Stimulated activated CD4-positive, alpha-beta T cell treated with anti-CD3 and anti-CD28 coated beads, Interleukin-1b, Interleukin-23, amount 100 ng/mL, for 24 hours (primary cell): ENCODE measurements at places on chromosomes 16 and 17.

DNA sequence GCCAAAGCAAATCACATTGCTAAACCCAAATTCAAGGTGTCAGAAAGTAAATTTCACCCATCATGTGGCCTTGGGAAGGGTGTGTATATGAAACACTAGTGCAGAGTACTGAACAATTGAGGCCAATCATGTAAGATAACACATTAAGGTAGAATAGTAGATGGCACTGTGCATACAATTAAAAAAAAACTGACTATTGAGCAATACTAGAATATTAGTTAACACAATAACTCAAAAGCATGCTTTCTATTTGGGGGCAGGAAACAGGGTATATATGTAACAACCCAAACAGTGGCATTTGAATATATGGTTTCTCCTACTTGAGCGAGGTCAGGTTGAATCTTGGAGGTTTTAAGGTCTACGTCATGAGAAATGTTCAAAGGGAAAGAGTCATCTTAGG is 63.0 kb upstream of the DYNLRB2 start:
- no peak for DNase-seq

DNA sequence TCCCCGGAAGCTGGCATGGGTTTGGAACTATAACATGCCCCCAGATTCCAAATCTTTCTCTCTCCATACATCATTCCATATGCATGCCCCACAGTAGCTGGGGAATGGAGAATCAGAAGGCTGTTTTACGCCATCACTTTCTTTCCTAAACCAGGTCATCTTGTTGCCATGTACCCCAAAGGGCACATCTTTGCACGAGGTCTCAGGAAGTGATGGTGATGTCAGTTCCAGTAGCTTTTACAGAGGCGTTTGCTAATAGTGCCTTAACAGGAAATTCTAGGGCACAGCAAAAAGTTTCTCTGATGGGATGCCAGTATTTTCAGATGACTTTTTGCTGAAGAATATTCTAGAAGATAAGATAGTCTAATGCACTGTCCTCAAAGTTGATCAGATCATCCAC is 241.5 kb downstream of the MAF start:
- DNase-seq: no peak

DNA sequence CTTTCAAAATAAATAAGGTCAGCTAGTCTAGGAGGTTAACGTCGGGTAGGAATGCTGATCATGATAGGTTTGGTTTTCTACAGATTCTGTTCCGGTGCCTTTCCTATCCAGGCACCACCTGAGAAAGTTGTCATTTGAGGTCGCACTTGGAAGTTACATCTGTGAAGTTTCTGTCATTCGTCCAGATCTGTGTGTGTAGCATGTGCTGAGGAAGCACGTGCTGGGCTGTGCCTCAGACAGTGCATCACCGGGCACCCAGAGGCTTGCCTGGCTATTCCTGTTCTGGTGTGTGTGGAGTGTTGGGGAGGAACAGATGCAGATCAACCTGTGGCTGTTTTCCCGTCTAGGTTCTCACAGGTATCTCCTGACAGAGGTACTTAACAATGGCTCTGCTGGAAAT is 42.6 kb downstream of the DNAJA2 start:
- DNase-seq: no peak

GRCh38 chr17:64357191-64357981 is 33.3 kb downstream of the PECAM1 start:
- no peak for DNase-seq

- DNase-seq: no peak
Measured at GRCh38 chr16:51773071-51773890, 622.2 kb upstream of the SALL1 start.

DNA sequence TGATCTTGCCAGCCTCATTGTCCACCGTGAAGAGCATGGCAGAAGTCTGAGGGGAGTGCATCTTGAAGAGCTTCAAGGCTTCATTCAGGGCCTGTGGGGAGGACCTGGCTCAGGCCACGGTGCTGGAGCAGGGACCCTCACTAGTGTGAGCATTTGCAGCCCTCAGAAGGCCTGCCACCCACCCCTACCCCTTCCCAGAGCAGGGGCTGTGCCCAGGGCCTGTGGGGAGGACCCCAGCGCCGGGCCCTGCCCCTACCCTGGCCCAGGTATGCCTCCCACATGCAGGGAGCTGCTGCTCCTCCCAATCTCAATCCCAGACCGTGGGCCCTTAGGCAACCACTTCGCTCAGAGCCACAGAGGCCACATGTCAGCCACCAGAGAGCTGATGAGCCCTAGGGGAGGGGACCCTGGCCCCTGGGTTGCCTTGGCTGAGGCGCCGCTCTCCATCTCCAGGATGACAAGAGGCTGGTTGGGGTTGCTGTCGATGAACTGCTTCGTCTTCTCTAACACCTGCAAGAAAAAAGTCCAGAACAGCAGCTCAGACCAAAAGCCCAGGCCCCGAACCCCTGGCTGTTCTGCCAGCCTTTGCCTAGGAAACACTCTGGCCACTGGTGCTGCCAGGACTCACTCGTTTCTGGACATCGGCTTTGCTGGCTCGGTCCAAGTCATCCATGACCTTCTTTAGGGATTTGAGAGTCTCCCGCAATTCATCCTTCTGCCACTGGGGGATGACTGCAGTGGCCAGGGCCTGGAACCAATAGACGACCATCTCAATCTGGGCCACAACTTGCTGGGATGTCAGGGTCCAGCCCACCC is 1.8 kb upstream of the EXOSC6 start:
- no peak for DNase-seq

- DNase-seq: no peak
Measured at GRCh38 chr17:47315451-47316266, 8.1 kb upstream of the EFCAB13 start.

GRCh38 chr17:31216031-31216751 is 80.8 kb downstream of the OMG start:
- DNase-seq: no peak

GRCh38 chr16:3004319-3004718 is 8.4 kb upstream of the CLDN9 start:
- no peak for DNase-seq

GRCh38 chr17:8868529-8868951 is 1.1 kb upstream of the PIK3R6 start:
- no peak for DNase-seq

DNA sequence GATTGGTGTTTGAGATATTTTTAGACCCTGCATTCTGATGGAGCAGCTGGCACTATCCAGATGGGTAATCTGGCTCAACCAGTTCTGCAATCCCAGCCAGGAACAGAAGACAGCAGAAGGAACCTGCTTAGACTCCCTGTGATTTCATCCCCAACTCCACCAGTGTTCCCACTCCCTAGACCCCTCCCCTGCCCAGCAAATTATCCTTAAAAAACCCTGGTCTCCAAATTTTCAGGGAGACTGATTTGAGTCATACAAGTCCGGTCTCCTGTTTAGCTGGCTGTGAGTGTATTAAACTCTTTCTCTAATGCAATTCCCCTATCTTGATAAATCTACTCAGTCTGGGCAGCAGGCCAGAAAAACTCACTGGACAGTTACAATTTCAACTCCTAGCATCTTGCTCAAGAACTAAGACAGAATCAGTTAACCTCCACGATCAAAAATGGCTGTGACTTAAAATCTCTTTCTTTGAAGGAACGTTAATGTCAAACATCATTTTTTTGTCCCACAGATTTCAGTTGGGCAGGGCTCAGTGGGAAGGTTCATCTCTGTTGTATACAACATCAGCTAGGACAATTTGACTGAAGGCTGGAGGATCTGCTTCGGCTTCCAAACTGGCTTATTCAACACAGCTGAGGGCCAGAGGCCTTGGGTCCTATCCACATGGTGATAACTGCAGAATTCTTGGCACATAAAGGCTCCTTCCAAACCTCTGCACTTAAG is 4.9 kb upstream of the RBL2 start:
- no peak for DNase-seq

DNA sequence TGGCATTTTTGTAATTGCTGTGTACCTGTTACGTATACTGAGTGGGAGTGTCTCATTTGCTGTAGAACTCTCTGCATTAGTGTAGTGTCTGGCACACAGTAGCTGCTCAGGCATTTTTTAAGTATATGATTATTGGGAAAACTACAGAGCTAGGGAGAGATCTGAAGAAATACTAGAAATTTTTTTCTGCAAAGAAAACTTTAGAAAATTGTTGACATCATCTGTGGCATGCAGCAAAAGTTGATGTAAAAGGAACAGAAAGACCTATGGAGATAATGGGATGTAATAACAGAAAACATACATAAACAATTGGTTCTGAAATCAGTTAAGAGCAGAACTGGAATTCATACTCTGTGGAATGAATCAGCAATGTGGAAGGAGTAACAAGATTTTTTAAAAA is 11.6 kb downstream of the CLTC start:
- no peak for DNase-seq

GRCh38 chr16:3832668-3833067 is 47.8 kb downstream of the CREBBP start:
- DNase-seq: no peak

DNA sequence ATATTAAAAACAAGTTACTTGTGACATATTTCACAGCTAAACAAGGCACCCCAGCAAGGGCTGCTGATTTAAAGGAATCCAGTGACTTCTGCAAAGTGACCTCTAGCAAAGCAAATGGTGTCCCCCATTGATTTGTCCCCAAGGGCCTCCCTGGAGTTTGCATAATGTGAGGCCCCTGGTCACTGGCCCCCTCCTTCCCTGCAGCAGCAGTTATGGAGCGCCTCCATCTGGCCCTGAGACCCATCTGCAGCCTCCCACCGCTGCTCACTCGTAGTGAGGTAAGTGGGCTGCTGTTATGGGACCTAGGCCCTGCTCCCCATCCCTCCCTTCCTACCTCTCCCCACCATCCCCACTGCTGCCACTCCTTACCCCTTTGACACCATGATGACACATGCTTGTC is 19.6 kb upstream of the EEF2K start:
- DNase-seq: no peak

GRCh38 chr17:4387137-4387536 is 20.7 kb upstream of the UBE2G1 start:
- no peak for DNase-seq

- DNase-seq: no peak
Measured at GRCh38 chr16:29745121-29745852, 503 bp downstream of the C16orf54 start.

DNA sequence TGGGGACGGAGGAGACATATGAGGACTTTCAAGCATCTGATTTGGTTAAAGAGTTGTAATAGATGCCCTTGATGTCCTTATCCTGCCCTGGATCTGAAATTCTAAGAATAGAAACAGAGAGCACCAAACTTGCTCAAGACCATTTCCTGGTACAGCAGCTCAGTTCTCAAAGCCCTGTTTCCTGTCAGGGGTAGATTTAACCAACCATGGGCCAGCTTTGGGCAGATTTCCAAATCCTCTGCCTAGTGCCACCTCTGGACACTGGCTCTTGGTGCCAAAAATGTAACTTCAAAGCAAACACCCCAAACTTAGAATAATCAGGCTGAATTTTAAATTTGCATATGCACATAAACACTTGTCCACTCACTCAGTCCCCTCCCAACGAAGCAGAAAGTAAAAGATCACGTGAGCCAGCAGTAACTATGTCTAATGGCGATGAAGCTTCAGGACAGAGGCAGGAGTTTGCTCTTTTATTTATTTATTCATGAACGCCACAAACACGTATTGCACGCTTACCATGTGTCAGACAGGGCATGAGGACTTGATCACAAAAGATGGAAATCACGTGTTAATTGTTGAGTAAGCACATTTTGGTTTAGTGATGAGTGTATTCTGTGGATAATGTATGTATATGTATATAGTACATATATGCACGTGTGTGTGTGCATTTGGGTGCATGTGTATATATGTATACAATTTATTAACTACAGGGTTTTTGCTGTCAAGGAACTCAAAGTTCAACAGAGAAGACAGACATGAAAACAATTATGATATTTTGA is 23.1 kb upstream of the SDK2 start:
- no peak for DNase-seq

- no peak for DNase-seq
Measured at GRCh38 chr17:30345527-30346075, 11.7 kb upstream of the TMIGD1 start.

DNA sequence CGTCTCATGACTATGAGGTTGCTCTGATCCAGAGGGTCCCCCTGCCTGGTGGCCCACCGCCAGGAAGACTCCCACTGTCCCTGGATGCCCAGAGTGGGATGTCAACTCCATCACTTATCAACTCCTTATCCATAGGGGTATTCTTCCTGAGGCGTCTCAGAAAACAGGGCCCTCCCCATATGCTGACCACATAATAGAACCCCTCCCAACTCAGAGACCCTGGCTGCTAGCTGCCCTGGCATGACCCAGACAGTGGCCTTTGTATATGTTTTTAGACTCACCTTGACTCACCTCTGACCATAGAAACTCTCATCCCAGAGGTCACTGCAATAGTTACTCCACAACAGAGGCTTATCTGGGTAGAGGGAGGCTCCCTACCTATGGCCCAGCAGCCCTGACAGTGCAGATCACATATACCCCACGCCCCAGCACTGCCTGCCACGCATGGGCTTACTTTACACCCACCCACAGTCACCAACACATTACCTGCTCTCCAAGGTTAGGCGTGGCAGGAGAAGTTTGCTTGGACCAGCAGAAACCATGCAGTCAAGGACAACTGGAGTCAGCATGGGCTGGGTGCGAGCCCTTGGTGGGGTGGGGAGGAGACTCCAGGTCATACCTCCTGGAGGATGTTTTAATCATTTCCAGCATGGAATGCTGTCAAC is 2.3 kb upstream of the G6PC1 start:
- no peak for DNase-seq

- no peak for DNase-seq
Measured at GRCh38 chr16:67803894-67804293, 2.5 kb downstream of the RANBP10 start.

DNA sequence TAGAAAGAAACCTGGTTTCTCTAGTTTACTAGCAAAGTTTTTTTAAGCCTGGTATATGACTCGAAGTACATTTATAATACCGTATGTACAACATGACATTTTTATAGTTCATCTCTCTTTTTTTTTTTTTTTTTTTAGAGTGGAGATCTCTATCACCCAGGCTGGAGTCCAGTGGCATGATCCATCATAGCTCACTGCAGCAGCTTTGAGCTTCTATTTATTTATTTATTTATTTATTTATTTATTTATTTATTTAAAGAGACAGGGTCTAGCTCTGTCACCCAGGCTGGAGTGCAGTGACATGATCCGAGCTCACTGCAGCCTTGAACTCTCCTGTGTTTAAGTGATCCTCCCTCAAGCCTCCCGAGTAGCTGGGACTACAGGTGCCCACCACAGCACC is 25.9 kb upstream of the VPS4A start:
- DNase-seq: no peak

- peak; percentile 45 for DNase-seq
Measured at GRCh38 chr17:31068291-31068690, 26.5 kb upstream of the NF1 start.
